ENCODE measurements at places on chromosomes 6 and 20.

DNA sequence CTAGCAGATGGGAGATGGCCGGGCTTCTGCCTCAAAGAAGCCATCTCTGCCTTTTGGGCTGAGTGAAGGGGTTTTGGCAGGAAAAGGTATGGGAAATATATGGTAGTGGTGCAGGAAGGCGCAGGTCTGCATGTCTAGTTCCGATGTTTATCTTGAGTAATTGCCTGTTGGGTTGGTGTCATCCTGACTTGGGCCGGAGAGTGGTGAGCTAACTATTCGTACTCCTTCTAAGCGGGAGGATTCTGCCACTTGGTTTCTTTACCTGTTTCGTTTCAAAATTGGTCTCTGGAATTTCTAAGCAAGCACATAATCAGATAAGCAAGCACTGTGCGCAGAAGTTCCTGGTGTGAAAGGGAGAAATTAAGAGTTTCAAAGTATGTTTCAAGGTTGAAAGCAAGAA is 229.6 kb downstream of the SAMD5 start:
- DNase-seq = no peak

DNA sequence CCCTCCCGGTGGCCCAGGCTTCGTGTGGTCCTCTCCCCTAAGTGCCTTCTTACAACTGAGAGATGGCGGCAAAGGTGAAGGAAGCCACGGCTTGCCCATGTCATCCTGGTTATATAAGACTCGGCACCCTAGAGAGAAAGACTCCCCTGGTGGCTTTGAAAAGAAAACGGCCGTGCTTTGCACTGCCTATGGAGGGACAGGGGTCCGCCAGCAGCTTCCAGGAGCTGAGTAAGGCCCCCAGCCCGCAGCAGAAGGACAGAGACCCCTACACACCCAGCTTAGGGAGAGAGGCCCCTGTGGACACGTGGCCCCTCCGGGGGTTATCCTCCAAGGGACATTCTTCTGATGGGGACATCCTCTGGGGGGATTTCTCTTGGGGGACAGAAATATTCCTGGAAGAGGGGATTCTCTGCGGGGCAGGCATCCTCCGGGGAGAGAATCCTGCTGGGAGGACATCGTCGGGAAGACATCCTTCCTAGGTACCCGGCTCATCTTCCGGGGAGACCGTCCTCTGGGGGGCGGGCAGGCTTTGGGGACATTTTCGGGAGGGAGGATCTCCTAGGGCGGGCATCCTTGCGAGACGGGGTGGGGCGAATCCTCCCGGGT is 511 bp upstream of the OGFR start:
- no peak for DNase-seq

GRCh38 chr6:145045582-145045981 is 689.7 kb downstream of the EPM2A start:
- DNase-seq = no peak

DNA sequence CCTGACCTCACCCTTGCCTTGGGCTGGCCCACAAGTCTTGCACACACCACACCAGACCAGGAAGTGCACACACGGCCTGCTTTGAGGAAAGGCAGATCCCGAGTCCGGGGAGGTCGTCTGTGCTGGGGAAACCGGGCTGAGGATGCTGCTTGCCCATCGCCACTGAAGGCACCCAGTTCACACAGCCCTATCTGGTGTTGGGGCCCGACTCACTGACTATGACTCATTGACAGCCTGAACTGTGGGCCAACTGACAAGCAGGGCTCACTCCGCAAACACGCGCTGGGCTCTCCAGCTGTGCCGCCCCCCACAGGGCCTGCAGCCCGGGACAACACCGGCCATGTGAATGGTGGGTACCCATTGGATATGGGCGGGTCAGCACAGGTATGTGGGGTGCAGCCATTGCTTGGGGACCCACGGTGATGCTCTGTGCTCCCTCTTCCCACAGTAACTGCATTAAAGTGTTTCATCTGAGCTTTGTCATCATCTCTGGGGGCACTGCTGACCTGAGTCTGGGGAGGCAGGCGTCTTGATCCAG is 1.6 kb downstream of the SAMD10 start:
- DNase-seq = peak; percentile 85

DNA sequence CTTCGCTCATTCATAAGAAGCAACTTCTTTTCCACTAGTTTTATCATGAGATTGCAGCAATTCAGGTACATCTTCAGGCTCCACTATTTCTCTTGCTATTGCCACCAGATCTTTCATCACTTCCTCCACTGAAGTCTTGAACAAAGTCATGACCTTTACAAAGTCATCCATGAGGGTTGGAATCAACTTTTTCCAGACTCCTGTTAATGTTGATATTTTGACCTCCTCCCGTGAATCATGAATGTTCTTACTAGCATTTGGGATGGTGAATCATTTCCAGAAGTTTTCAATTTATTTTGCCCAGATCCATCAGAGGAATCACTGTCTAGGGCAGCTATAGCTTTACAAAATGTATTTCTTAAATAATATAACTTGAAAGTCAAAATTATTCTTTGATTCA is 1.5 kb downstream of the CENPQ start:
- no peak for DNase-seq

DNA sequence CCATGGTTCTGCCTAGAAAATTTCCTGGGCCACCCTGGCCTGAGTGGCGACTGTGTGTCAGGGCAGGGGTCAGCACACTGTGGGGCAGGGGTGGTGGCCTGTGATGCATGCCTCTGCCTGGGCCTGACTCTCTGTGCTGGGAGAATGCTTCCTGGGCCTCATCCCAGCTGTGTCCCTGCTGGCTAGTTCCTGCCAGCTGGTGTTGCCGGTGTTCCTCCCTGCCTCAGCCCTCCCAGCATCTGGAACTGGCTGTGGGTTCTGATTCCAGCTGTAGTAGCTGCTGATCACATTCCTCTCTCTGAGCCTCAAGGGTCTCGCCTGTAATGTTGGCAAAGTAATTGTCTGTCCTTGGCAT is 101.5 kb downstream of the SYCP2 start:
- no peak for DNase-seq

DNA sequence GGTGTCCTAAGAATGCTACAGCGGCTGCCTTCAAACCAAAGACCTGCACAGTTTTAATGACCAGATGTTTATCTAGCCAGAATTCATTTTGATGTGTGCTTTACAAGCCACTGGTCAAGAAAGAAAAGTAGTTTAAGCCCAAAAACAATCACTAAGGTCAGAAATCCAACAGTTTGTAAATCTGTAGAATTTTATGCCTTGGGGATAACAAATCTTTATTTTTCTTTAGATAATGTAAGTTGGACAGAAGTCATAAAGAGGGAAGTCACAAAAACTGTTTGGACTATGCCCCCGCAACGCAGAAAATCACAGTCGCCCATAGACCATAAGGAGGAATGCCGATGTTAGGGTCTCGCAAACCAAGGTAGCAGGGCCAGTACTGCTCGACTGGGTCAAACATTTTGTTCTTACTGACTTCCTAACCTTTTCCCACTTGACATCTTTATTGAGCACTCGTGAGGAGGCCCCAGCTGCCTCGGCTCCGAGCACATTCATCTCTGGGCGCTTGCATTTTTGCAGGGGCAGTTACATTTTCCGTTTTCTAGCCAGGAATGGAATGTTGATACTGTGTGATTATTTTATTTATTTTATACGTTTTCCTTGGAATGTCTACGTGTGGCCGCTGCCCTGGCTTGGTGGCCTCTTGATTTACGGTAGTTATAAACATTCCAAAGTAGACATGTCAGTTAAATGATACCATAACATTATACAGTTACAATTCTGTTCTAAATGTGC is 56.7 kb upstream of the APCDD1L start:
- DNase-seq = peak; percentile 28

DNA sequence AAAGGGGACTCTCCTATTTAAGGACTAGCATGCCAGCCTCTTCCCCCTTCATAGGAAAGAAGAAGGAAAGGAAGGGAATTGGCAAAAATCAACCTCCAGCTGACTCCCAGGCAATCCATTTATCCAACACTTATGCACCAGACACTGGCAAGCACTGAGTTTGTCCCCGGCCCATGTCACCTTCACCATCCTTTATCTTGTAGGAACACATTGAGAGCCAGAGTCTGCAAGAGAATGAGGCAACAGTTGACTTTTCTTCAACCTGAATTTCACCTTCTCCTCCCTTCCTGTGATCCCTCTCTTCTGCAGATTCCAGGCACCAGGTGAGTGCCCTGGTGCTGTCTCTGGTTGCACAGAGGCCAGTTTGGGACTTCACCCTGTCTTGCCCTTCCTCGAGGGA is 264.3 kb upstream of the ECI2 start:
- no peak for DNase-seq

- DNase-seq = no peak
These were observed 799 bp upstream of the ME1 start for GRCh38 chr6:83431545-83432155.

GRCh38 chr20:61541537-61541936 is 289.5 kb downstream of the CDH4 start:
- no peak for DNase-seq

DNA sequence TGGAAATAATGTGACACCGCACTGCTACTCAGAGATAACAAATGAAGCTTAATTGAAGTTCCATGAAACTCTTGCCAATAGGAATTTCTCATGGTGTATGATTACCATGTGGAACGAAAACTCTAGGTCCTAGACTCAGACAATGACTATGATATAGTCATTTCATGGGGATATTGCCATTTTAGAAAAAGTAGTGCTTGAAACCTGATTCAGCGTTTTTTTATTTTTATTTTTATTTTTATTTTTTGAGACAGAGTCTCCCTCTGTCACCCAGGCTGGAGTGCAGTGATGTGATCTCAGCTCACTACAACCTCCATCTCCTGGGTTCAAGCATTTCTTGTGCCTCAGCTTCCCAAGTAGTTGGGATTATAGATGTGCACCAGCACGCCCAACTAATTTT is 253.9 kb downstream of the FARS2 start:
- no peak for DNase-seq

GRCh38 chr6:47420394-47421371 is 56.9 kb upstream of the CD2AP start:
- DNase-seq = peak; percentile 42

DNA sequence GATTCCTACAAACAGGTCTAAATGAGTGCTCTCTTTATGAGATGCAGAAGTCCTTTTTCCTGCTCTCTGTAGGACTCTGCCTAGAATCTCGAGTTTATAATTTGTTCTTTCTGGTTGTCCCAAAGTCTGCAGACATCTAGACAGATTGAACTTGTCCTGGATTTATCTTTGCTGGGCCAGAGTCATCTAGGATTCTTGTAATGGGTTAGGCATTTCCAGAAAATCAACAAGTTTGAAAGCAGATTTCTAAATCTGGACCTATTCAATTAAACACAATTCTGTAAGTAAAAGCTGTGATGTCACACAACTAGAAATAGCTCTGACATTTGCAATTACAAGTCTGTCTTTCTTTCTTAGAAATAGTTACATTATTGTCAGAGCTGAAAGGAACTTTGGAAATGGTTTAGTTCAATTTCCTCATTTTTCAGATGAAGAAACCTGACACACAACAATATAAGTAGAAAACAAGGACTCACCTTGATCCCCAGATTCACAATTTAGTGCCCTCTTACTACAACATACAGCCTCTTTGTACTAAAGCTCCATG is 4.2 kb upstream of the RSPO3 start:
- no peak for DNase-seq

- DNase-seq = no peak
These were observed 109.0 kb downstream of the GJA10 start for GRCh38 chr6:90003069-90003795.
